Activated naive CD8-positive, alpha-beta T cell treated with anti-CD3 and anti-CD28 coated beads for 36 hours (primary cell): ENCODE measurements at places on chromosomes 16 and 17.

DNA sequence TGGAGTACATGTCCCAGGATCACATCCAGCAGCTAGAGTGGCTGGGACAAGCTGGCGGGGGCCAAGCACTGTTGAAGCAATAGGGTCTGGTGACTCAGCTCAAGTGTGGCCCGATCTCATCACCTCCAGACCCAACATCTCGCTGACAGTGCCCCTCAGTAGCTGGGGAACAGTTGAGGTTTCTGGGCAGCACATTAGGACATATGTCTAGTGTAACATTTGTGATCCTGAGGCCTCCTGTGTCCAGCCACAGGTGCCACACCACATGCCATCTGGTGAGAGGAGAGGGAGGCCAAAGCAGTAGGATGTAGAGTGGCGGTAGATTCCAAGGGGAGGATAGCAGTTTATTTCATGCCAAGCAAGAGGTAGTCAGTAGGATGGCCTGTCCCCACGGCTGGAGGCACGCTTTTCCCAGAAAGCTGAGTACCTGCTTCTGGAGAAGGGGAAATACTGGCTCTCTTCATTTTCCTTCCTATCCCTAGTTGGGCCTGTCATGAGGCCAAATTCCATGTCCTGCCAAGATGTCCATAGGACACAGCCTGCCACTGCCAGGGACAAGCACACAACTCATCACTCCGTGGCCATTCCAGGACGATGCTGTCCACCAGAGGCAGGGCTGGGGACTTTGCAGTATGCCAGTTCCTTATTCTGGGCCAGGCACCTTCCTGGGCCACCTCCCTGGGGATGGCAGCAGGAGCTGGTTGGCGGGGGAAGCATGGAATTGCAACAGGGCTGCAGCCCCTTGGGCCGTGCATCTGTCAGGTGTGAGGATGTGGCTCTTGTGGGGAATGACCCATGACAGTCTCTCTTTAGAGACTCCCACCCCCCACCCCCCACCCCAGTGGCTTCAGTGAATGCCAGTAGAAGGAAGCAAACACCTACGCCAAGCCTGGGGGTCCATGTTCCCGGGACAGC lies 24.0 kb downstream of the GGA3 start:
- no peaks in the 10 kb centered on the region for H3K27me3 ChIP-seq
- H3K4me1 ChIP-seq = peaks cover 24% of the 10 kb centered on the region
- H3K36me3 ChIP-seq = peaks cover 22% of the 10 kb centered on the region
- DNase-seq = no peak
- H3K27ac ChIP-seq = peak overlapping the region; percentile 22

GRCh38 chr17:65780111-65780510 lies 218.7 kb upstream of the AXIN2 start:
- no peak overlapping the region for H3K4me3 ChIP-seq
- H3K27ac ChIP-seq = no peak overlapping the region
- H3K4me1 ChIP-seq = no peaks in the 10 kb centered on the region
- H3K36me3 ChIP-seq = no peaks in the 10 kb centered on the region
- peaks cover 7% of the 10 kb centered on the region for H3K27me3 ChIP-seq

- no peak overlapping the region for H3K27ac ChIP-seq
- H3K4me1 ChIP-seq = no peaks in the 10 kb centered on the region
- DNase-seq = no peak
- H3K4me3 ChIP-seq = no peak overlapping the region
- no peaks in the 10 kb centered on the region for H3K36me3 ChIP-seq
- peaks cover 4% of the 10 kb centered on the region for H3K27me3 ChIP-seq
These were observed 31.3 kb downstream of the ASIC2 start for GRCh38 chr17:33261820-33262219.

- no peak for DNase-seq
- H3K4me3 ChIP-seq = no peak overlapping the region
- no peak overlapping the region for H3K27ac ChIP-seq
- H3K36me3 ChIP-seq = peaks cover 21% of the 10 kb centered on the region
- H3K4me1 ChIP-seq = no peaks in the 10 kb centered on the region
- no peaks in the 10 kb centered on the region for H3K27me3 ChIP-seq
These were observed 18.2 kb upstream of the TRAP1 start for GRCh38 chr16:3735541-3735940.

- peaks cover 7% of the 10 kb centered on the region for H3K27me3 ChIP-seq
- peaks cover 10% of the 10 kb centered on the region for H3K4me1 ChIP-seq
- no peak overlapping the region for H3K27ac ChIP-seq
- peaks cover 8% of the 10 kb centered on the region for H3K36me3 ChIP-seq
- H3K4me3 ChIP-seq = no peak overlapping the region
These were observed 24.5 kb upstream of the TEKT1 start for GRCh38 chr17:6856051-6856450.

- no peaks in the 10 kb centered on the region for H3K4me1 ChIP-seq
- no peak for DNase-seq
- peaks cover 25% of the 10 kb centered on the region for H3K36me3 ChIP-seq
- H3K4me3 ChIP-seq = no peak overlapping the region
- H3K27ac ChIP-seq = no peak overlapping the region
- no peaks in the 10 kb centered on the region for H3K27me3 ChIP-seq
These were observed 192.9 kb upstream of the C17orf78 start for GRCh38 chr17:37182786-37183465.

- no peaks in the 10 kb centered on the region for H3K36me3 ChIP-seq
- DNase-seq = peak; percentile 46
- H3K4me3 ChIP-seq = peak overlapping the region; percentile 66
- H3K27ac ChIP-seq = no peak overlapping the region
- H3K27me3 ChIP-seq = peaks cover 79% of the 10 kb centered on the region
These were observed 790 bp downstream of the CRHR1 start for GRCh38 chr17:45784741-45785479.

DNA sequence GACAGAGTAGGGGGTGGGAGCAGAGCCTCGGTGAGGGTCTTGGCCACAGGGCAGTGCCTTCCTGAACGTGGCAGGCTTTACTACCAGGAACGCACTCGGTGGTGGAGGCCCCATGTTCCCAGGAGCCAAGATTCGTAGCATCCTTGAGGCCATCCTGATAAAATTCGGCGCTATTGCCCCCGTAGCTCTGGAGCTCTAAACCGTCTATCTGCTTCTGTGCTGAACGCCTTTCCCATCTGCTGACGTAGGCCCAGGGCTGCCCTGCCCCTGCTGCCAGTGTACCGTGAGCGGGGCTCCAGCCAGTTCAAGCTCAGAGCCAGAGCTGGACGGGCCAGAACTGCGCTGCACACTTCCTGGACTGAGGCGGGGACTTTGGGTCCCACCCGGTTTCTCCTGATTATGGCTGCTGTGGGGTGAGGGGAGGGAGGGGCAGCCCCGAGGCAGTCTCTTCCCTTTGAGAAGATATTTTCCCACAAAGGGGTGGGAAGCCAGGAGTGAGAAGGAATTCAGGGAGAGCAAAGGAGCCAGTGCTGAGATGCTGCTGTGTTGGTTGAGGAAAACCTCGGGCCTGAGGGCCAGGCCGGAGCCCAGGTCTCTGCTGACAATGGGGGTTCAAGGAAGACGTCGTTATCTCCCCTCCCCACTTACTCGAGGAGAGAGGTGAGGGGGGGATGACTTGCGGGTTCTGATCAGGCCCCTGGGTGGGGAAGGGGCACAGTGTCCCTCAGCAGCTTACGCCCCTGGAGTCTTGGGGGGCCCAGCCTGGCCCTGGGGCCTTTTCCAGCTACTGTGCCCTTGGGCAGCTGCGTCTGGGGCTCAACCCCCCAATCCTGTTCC lies 29.4 kb downstream of the OR1D5 start:
- no peak for DNase-seq
- H3K27ac ChIP-seq = no peak overlapping the region
- peaks cover 6% of the 10 kb centered on the region for H3K27me3 ChIP-seq
- no peaks in the 10 kb centered on the region for H3K4me1 ChIP-seq
- H3K36me3 ChIP-seq = no peaks in the 10 kb centered on the region

DNA sequence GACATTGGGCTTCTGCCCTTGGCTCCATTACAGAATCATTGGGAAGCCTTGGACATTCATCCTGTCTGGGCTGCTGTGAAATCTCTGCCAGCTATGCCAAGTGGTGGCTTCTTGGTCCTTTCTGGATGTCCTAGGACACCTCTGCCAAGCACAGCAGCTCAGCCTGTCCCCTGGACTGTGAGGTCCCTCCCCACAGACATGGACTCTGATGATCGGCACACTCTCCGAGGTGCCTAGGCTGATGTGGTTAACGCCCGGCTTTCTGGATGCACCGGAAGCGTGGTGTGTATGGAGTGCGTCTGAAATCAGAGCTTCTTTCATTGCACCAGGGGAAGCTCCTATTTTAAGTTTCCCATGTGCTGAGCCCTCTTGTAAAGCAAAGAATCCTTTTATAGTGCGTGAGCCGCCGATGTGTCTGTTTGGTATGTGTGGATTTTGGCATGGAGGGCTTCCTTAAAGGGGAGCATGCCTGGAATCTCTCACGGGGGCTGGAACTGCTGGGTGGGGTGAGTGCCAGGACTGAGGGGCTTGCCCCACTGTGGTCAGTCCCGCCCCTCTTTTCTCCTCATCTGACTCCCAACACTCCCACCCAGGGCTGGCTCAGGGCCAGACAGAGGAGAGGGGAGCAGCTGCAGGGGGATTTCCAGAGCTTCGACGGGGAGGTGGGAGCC lies 7.0 kb upstream of the ARHGAP23 start:
- no peaks in the 10 kb centered on the region for H3K36me3 ChIP-seq
- no peak overlapping the region for H3K4me3 ChIP-seq
- H3K4me1 ChIP-seq = peaks cover 2% of the 10 kb centered on the region
- H3K27ac ChIP-seq = no peak overlapping the region
- no peak for DNase-seq
- H3K27me3 ChIP-seq = peaks cover 88% of the 10 kb centered on the region

DNA sequence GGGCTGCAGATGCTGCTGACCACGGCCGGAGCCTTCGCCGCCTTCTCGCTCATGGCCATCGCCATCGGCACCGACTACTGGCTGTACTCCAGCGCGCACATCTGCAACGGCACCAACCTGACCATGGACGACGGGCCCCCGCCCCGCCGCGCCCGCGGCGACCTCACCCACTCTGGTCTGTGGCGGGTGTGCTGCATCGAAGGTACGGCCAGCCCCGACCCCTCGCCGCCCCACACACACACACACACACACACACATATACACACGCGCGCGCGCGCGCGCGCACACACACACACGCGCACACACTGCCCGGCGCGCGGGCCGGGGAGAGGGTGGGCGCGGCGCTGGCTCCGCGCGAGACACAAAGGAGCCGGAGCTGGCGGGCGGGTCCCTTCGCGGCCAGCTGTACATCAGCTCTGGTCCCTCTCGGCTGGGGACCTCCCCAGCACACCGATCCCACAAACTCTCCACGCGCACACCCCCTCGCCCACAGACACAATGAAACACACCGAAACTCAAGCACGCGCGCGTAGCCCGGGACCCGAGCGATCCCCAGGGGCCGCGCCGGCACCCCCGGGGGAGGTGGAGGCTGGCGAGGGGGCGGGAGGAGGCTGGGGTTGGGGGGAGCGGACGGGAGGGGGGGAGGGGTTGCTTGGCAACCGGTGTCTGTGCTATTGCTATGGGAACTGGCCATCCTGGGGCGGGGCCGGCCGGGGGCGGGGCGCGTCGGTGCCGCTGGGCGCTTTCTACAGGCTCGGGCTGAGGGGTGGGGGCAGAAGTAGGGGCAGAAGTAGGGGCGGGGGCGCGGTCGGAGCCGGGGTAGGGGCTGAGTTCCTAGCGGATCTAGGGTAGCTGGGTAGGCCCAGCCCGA lies 658 bp downstream of the CACNG4 start:
- H3K27ac ChIP-seq = no peak overlapping the region
- peaks cover 85% of the 10 kb centered on the region for H3K27me3 ChIP-seq
- H3K4me1 ChIP-seq = peaks cover 2% of the 10 kb centered on the region
- DNase-seq = peak; percentile 30
- peak overlapping the region; percentile 67 for H3K4me3 ChIP-seq
- H3K36me3 ChIP-seq = no peaks in the 10 kb centered on the region

- H3K4me1 ChIP-seq = peaks cover 13% of the 10 kb centered on the region
- no peaks in the 10 kb centered on the region for H3K36me3 ChIP-seq
- H3K27ac ChIP-seq = no peak overlapping the region
- DNase-seq = peak; percentile 14
These were observed 71.0 kb downstream of the RBBP6 start for GRCh38 chr16:24610416-24610755.

- H3K27me3 ChIP-seq = no peaks in the 10 kb centered on the region
- DNase-seq = no peak
- H3K4me1 ChIP-seq = peaks cover 31% of the 10 kb centered on the region
- peak overlapping the region; percentile 79 for H3K4me3 ChIP-seq
- H3K36me3 ChIP-seq = peaks cover 21% of the 10 kb centered on the region
These were observed 902 bp upstream of the SPATA32 start for GRCh38 chr17:45262516-45263476.

DNA sequence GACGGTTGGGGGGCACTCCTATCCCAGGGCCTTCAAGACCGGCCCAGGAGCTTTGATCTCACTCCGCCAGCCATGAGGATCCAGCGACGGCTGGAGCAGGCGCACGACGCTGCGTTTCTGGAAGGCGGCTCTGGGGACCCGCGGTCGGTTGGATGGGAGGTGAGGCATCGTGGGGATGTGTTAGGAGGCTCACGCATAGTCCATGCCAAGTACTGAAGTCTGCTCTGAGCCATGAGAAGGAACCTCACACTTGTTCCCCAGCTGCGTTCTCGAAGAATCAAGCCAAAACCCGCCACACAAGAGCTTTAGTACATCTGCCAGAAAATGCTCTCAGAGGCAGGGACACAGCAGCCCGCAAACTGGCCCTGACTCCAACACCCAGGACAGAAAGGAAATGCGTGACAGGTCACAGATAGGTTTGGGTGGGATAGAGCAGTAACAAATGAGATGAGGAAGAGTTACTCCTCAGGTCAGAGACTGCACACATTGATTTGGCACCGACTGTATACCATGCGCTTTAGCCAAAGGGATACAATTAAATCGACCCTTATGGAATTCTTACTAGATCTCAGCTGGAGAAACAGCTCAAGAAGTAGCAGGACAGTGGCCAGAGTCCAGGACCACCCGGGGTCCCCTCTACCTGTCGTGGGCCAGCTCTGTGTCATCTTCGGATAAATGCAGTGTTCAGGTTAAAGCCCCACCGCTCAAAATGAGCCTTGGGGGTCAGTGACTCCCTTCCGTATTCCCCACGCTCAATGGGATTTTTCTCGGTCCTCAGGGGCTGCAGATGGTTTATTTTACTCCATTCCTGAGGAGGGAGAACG lies 6.7 kb upstream of the GSG1L start:
- H3K36me3 ChIP-seq = no peaks in the 10 kb centered on the region
- H3K4me1 ChIP-seq = no peaks in the 10 kb centered on the region
- DNase-seq = no peak
- no peak overlapping the region for H3K4me3 ChIP-seq

DNA sequence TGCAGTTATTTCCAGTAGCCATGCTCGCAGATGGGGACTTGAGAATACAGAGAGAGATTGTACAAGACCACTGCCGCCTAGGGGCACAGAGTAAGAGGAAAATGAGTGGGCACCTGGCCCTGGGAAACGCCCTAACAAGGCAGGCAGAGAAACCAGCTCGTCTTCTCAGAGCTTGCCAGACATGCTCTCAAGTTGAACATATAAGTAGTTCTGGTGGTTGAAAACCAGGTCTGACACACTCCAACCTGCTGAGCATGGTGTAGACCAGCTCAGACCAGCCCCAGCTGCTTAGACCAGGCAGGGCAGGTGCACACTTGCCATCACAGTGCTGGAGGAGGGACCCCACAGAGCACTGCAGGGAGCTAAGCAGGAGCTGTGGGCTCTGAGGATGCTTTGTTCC lies 250.5 kb downstream of the CPPED1 start:
- H3K36me3 ChIP-seq = no peaks in the 10 kb centered on the region
- DNase-seq = no peak
- H3K27ac ChIP-seq = no peak overlapping the region
- H3K27me3 ChIP-seq = no peaks in the 10 kb centered on the region
